Stimulated activated CD4-positive, alpha-beta T cell treated with anti-CD3 and anti-CD28 coated beads, TNF-alpha, amount 100 ng/mL, for 24 hours (primary cell): ENCODE measurements at places on chromosomes 1 and 21.

DNA sequence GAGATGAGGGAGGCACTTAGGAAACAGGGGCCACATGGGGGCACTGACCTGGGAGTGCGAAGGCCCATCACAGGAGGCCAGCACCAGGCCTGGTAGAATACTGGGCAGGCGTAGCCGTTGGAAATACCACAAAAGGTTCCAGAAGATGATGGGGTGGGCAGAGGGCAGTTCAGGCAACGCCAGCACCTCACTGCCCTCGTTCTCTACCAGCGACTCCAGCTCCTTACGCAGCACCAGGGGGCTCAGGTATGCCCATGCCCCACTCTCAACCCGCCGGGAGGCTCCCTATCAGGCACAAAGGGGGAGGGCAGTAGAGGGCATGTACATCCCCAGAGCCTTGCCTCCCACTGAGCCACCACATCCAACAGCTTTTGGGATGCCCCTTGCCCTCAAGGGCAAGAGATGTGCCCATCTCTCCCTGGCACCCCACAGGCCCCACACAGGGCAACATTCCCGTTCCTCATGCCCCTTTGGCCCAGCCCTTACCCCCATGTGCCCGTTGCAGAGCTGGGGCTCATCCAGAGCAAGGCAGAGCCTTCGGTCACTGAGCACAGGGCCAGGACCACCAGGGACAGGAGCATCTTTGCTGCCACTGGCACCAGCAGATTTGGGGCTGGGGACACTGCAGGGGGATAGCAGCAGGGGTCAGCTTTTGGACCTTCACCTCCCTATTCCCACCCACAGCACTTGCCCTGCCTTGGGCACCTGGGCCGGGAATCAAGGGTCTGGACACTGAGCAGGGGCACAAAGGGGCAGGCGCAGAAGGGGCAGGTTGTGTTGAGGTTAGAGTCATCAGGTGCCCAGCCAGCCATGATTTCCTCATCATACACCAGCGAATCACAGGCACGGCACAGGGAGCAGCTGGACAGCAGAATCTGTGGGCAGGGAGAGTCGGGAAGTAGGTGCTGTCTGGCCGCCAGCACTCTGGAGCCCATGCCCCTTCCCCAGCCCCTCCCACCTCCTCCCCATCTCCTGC, 9.7 kb upstream of the GATAD2B start:
- DNase-seq = no peak

DNA sequence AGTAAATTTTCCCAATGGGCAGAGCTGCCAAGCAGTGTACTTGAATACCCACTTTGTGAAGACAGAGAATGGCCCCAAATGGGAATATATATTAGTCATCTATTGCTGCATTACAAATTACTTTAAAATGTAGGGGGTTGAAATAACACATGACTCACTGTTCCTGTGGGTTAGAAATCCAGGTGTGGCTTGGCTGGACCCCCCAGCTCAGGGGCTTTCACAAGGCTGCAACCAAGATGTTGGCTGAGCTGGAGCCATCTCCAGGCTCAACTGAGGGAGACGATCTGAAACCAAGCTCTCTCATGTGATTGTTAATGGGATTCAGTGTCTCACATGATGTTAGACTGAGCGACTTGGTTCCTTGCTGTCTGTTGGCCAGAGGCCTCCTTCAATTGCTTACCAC, 33.4 kb upstream of the ARHGAP29 start:
- DNase-seq = no peak

- DNase-seq = peak; percentile 17
These were observed 46.5 kb upstream of the RNF11 start for GRCh38 chr1:51189421-51190073.

- no peak for DNase-seq
These were observed 183.5 kb upstream of the ADGRL4 start for GRCh38 chr1:79190074-79190473.

DNA sequence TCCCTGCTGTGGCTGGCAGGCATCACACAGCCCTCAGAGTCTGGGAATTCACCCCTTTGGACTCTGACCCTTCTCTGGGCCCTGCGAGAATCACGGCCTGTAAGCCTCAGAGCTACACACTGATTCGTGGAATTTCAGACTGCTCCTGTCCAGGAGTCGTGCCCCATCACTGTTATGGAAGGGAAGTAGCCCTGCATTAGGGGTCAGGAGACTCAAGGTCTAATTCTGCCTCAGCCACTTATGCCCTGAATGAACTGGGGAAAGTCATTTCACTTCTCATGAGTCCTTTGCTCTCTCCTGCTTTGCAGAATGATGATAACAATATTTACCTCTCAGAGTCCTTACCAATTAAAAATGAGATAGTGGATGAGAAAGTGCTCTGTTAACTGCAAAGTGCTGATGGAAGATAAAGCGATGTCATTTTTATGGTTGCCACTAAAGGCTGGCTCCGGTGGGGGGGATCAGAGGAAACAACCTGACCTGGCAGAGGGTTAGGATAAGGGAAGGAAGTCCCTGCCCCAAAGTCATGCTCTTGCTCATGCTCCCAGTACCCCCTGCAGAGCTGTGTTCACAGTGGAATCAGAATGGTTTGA, 148.6 kb upstream of the CD34 start:
- no peak for DNase-seq

GRCh38 chr1:18849261-18849711, 10.2 kb downstream of the TAS1R2 start:
- no peak for DNase-seq

DNA sequence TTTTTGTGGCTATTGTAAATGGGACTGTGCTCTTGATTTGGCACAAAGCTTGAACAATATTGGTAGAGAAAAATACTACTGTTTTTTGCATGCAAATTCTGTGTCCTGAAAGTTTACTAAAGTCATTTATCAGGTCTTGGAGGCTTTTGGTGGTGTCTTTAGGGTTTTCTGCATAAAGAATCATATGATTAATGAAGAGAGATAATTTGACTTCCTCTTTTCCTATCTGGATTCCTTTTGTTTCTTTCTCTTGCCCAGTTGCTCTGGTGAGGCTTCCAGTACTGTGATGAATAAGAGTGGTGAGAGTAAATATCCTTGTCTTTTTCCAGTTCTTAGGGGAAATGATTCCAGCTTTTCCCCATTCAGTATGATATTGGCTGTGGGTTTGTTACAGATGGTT, 1166.7 kb downstream of the NCAM2 start:
- DNase-seq = no peak

GRCh38 chr1:117250061-117250606, 39.4 kb upstream of the VTCN1 start:
- no peak for DNase-seq

DNA sequence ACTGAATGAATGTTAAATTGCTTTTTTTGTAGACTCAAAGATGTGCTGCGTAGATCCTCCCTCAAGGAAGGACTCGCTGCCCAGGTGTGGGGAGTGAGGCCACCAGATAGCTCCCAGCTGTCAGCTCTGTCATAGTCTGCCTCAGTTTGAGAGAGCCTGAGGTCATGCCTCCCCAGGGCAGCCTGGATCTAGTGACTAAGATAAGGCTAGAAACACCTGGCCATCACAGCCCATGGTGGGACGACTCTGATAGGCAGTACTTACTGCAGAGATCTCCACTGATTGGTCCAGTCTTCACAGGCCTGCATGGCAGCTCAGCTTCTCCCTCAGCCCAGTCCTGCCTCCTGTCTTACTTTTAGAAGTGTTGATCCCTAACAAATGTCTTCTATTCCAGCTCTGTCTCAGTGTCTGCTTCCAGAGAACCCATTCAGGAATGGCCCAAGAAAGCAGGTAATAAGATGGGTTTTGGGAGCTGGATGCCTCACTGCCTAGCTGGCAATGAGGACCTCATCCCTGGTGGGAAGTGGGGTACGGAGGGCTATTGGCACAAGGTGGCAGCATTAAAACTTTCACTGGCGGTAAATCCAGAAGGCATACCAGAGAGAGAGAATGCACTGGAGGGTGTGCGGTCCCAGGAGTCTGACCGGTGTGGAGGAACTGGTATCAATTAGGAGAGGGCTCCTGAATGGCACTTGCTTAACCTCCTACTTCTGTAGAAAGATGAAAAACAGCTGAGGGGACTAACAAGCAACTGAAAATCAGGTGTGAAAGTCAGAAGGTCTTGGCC, 55.3 kb upstream of the GPR37L1 start:
- no peak for DNase-seq

GRCh38 chr21:32515874-32516273, 69.4 kb downstream of the TCP10L start:
- no peak for DNase-seq

DNA sequence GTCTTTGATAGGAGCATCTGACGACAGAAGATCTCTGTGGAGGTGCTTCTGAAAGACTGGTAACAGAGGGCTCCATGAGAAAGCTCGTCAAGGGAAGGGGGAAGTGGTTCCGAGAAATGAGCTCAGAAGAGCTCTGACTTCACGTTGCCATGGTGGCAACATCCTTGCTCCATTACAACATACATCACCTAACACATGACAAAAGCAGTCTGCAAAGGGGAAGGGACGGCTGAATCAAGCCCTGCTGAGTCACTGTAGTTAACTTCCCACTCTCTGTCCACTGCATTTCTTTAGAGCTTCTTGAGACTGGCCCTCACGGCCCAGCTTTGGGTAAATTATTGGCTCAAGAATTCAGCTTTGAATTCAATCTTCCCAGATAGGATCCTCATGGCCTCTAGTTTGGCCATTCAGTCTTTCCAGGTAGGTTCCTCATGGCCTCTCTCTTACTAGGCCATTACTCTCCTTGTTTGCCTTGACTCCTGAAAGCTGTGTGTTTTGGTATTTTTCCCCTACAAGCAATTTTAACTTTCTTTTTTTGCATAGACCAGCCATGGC, 88.0 kb upstream of the ZNF648 start:
- no peak for DNase-seq
